ENCODE measurements at places on chromosomes 4 and X. TPM values are rescaled to one million over a fixed set of nuclear protein-coding genes. Genes with fewer than 3 reads are reported as not detected.

DNA sequence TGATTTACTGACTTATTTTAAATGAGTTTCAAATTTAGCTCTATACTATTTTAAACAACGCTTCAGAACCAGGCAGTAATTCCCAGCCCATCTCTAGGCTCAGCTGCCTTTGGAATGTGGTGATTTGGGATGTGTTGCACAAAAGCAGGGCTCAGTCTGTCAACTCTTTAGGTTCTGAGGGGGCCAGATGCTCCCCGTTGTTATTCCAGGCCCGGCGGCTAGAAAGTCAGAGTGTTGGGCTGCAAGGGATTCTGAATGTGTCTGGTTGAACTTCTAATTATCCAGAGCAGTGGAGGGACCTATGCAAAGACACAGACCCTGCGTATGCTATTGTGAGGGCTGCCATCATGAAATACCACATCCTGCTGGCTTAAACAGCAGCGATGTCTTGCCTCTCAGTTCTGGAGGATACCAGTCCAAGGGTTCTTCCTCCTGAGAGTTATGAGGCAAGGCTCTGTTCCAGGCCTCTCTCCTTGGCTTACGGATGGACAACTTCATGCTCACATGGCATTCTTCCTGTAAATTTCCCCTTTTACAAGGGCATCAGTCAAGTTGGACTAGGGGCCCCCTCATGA is 123.2 kb upstream of the TRIM2 start:
- DNase-seq: no peak

- DNase-seq: no peak
Measured at GRCh38 chr4:186789651-186790050, 66.0 kb upstream of the FAT1 start.

DNA sequence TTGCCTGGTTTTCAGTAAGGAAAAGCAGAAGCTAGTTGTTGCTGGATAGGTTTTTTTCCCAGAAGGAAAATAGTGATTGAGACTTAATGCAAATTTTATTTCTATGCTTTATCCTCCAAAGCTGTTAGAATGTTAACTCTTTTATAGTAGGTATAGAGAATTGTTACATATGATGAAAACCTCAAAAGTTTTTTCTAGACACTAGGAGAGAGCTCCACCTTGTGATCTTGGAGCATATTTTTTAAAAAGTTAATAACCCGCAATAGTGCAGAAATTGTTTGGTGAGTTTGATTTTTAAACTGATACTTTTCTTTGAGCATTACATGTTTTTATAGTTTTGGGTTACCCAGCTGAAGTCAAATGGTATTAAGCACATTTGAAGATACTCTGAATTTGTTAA is 56.5 kb downstream of the STAG2 start:
- no peak for DNase-seq

- no peak for DNase-seq
Measured at GRCh38 chr4:82419451-82419850, 10.8 kb downstream of the HNRNPDL start.

DNA sequence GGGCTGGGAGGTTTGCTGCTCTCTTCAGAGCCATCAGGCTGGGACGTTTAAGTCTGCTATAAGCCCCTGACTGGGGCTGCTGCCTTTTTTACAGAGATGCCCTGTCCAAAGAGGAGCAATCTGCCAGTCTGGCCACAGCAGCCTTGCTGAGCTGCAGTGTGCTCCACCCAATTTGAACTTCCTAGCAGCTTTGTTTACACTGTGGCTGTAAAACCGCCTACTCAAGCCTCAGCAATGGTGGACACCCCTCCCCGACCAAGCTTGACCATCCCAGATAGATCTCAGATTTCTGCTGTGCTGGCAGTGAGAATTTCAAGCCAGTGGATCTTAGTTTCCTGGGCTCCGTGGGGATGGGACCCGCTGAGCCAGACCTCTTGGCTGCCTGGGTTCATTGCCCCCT is 40.7 kb downstream of the SPATA18 start:
- no peak for DNase-seq

DNA sequence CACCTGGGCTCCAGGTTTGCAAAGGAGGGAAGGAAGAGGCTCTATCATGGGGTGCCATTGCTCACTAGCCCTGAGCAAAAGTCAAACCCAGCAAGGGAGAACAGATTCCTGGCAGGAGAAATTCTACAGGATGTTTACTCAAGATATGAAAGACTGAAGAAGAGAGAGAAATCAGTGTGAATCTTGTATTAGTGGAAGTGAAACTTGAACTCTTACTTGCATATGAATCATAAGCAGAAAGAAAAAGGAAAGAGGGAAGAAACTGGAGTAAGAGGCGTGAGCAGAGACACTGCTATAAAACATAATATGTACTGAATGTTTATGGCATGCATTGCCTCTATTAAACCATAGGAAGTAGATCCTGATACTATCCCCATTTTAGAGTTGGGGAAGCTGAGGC is 60.9 kb downstream of the C4orf46 start:
- DNase-seq: no peak

DNA sequence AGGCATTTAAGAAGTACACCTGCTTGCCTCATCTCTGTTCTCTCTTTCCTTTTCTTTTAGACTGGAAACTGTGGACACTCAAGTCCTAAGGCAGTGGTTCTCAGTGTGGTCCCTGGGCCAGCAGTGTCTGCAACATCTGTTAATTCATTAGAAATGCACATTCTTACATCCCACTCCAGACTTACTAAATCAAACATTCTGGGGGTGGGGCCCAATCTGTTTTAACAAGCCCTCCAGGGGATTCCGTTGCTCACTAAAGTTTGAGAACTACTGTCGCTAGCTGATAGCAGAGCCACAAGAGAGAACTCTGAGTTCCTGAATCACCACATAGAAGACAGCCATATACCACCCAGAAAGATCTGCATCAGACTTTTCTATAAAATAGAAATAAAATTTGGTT is 430.6 kb downstream of the BCOR start:
- DNase-seq: no peak

DNA sequence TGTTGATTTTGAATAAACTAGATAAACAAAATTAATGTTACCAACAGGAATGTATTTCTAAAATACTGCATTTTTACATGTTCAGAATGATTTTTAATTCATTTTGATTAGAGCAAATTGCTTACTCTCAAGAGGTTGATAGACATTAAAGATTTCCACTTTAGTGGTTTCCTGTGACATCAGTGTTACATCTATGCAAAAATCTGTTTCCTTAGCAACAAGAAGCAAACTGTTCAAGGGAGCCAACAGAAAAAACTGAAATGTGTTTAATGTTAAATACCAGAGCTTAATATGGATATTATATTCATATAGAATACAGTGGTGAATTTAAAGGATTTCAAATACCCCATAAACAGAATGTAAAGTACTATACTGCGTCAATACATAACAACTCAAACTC is 277.8 kb downstream of the GABRG1 start:
- DNase-seq: no peak

GRCh38 chr4:116847616-116848015 is 237.8 kb downstream of the TRAM1L1 start:
- no peak for DNase-seq

DNA sequence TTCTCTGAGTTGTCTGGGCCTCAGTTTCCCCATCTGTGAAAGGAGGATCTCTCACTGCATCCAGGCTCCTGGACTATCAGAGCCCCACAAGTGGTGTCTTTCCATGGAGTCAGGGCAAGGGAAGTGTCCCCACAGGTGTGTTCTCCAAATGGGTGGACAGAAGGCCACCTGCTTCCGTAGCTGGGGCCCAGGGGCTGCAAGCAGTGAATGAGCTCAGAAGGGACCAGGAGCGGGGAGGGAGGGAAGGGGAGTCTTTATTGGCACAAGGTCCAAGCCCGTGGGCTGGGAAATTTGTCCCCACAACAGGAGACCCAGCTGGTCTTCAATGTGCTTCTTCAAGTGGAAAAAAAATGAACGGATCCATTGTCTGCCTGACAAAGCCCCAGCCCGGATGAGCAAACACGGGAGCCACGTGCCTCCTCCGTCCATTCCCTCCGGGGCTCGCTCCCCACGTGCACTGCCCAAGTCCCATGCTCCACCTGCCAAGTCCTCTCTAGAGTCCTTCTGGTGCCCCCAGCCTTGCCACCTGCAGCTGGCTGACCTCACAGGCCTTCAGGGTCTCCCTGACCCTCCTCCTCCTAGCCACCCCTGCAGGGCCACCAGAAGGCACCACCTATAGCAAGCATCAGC is 72.0 kb downstream of the JAKMIP1 start:
- DNase-seq: no peak

DNA sequence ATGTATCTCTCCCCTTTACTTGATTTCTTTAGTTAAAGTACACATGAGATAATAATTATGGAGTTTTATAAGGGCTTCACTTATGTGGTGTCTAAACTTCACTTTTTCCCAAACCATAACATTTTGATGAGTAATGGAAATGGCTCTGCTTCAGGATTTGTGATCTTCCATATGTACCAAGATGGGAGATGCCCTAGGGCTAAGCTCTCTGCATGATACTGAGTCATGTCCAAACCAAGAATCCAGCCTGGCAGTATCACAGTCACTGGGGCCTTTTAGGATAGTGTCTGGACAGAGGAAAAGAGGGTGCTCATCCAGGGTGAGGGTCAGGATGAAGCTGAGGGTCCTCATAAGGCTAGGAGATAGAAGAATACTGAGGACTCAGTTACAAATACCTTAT is 47.9 kb upstream of the PAGE3 start:
- DNase-seq: no peak

GRCh38 chr4:98976716-98977115 is 18.8 kb upstream of the METAP1 start:
- no peak for DNase-seq

- no peak for DNase-seq
Measured at GRCh38 chrX:127457161-127457560, 595.0 kb downstream of the ACTRT1 start.

- no peak for DNase-seq
Measured at GRCh38 chrX:56125946-56126345, 106.2 kb upstream of the KLF8 start.

GRCh38 chr4:34950926-34951325 is 1293.4 kb downstream of the ARAP2 start:
- no peak for DNase-seq

GRCh38 chr4:52376132-52376704 is 282.9 kb downstream of the USP46 start:
- no peak for DNase-seq

DNA sequence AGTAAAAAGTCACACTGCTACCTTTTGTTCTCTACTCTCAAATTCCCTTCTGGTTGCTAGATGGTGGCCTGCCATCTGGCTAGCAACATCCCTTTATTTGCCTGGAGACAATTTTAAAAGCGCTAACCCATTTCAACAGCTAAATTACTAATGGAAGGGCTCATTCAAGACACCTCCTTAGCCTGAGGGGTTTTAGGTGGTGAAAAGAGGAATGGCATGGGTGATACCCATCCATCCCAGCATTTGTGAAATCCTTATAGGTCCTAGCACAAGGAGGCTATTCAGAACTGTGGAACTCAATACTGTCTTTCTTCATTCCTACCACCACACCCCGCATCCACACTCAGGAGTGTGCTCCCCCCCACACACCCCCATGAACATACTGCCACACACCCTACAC is 33.5 kb downstream of the ARHGEF9 start:
- DNase-seq: no peak

DNA sequence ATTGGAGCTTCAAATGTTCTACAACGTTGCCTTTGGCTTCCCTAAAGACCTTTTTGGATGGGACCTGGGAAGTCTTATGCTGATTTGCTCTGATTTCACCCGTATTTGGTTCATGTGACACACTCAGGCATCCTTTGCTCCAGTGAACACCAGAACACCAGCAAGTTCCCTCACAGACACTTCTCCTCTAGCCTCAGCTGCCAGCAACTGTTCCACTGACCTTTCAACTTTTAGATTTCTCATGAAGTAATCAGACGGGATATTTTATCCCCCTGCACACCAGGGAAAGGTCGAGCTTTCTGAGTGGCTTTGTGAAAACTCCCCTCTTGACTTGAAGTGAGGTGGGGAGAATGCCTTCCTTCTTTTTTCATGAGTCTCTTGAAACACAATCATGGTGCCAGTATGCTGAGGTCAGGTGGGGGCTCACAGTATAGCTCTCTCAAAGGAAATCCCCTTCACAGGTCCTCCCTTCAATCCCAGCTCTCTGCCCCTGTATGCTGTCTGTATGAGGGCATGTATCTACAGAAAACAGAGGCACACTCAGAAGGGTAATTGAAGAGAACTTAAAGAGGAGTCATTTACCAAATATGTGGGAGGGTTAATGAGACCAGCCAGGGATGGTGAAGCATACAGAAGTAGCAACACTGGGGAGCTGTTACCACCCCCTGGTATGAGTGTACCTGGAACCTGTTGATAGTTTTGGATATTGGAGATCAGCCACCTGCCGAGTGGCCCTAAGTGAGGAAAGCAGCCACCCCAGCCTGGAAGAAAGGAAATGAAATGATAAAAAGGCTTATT is 62.7 kb downstream of the FGFBP1 start:
- no peak for DNase-seq

DNA sequence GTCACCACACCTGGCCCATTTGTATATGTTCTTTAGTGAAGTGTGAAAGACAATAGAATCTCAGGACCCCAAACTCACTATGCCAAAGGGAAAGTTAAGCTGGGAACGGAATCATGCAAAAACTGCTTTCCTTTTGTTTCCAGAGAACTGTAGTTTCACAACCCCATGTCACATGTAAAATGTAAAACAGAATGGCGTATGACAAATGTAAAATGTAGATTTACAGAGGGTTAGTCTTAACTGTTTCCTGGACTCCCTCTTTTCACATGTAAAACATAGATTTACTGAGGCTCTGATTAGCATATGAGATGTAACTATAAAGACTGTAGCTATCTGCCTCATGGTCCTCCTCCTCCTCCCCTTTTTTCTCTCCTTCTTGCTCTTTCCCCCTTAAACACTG is 66.3 kb downstream of the ABLIM2 start:
- no peak for DNase-seq

DNA sequence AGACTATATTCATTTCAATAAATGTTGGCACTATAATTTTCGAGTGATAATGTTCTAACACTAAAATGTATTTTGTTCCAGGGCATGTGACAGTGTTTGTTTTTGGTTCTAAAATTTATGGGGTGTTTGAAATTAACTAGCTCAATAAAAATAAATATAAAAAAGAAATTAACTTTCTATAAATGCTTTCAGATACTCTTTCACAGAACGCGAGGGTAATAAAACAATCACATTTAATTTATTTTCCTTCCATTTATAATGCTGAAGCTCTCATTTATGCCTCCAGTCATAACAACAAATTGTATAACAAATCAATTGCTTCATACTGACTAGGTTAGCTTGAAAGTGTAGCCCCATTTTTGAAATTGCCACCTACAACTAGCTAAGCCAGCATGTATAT is 122.4 kb upstream of the GPM6A start:
- no peak for DNase-seq

The ATP1B4 gene
- polyA plus RNA-seq: not detected

The TRIM2 gene
- polyA plus RNA-seq: 30.8 TPM

The TRIM75 gene
- not detected for polyA plus RNA-seq

The ETDA gene
- polyA plus RNA-seq: not detected

The MTNR1A gene
- 1.0 TPM for polyA plus RNA-seq

The ZXDA gene
- polyA plus RNA-seq: not detected

The CYLC1 gene
- polyA plus RNA-seq: not detected

The ZNF711 gene
- 8.5 TPM for polyA plus RNA-seq

The GAB3 gene
- polyA plus RNA-seq: 0.52 TPM

The FAM133A gene
- polyA plus RNA-seq: 0.26 TPM

Measured in H1 (cell line).